ENCODE measurements at places on chromosomes 4 and X. TPM values are rescaled to one million over a fixed set of nuclear protein-coding genes. Genes with fewer than 3 reads are reported as not detected.

- H3K27me3 ChIP-seq = no peaks in the 10 kb centered on the region
- no peak overlapping the region for H3K4me3 ChIP-seq
- peaks cover 28% of the 10 kb centered on the region for H3K4me1 ChIP-seq
- no peak for DNase-seq
Observed at GRCh38 chr4:2246384-2247127, 4.6 kb upstream of the HAUS3 start.

Gene JADE3
- total RNA-seq = 5.6 TPM

Gene MTNR1A
- total RNA-seq = not detected

- H3K4me3 ChIP-seq = no peak overlapping the region
- H3K4me1 ChIP-seq = no peaks in the 10 kb centered on the region
- DNase-seq = peak; percentile 17
- H3K27ac ChIP-seq = peak overlapping the region; percentile 12
- H3K36me3 ChIP-seq = no peaks in the 10 kb centered on the region
Observed at GRCh38 chrX:11381464-11381863, 88.3 kb downstream of the AMELX start.

Gene NUP54
- 7.0 TPM for total RNA-seq

GRCh38 chr4:83625821-83626220, 89.9 kb downstream of the GPAT3 start:
- no peak overlapping the region for H3K4me3 ChIP-seq
- peaks cover 3% of the 10 kb centered on the region for H3K4me1 ChIP-seq
- peak overlapping the region; percentile 64 for H3K27ac ChIP-seq
- no peaks in the 10 kb centered on the region for H3K27me3 ChIP-seq
- DNase-seq = no peak
- no peaks in the 10 kb centered on the region for H3K36me3 ChIP-seq

DNA sequence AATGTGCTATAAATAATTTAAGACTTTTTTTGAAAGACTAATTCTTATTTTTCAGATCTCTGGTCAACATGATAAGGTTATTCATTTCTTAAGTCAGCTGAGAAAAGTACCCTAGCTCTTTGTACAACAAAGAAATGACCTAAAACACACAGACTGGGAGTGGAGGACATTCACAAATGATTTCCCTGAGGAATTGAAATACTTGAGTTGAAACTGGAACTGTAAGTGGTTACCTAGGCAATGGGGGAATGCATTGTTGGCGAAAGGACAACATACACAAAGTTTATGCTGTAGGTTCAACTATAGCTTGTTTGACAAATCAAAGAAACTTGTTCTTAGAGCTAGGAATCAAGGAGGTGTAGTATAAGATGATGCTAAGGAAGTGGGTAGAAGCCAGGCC, 915.5 kb downstream of the FAT4 start:
- no peaks in the 10 kb centered on the region for H3K27me3 ChIP-seq
- H3K4me1 ChIP-seq = no peaks in the 10 kb centered on the region
- H3K27ac ChIP-seq = no peak overlapping the region
- H3K36me3 ChIP-seq = no peaks in the 10 kb centered on the region
- H3K4me3 ChIP-seq = no peak overlapping the region

Gene PGK1
- 160 TPM for total RNA-seq

- no peak overlapping the region for H3K27ac ChIP-seq
- peaks cover 9% of the 10 kb centered on the region for H3K4me1 ChIP-seq
- H3K27me3 ChIP-seq = no peaks in the 10 kb centered on the region
- DNase-seq = no peak
- H3K4me3 ChIP-seq = no peak overlapping the region
- H3K36me3 ChIP-seq = no peaks in the 10 kb centered on the region
Observed at GRCh38 chr4:99857307-99857706, 36.9 kb downstream of the LAMTOR3 start.

Gene RHOXF2
- total RNA-seq = not detected

DNA sequence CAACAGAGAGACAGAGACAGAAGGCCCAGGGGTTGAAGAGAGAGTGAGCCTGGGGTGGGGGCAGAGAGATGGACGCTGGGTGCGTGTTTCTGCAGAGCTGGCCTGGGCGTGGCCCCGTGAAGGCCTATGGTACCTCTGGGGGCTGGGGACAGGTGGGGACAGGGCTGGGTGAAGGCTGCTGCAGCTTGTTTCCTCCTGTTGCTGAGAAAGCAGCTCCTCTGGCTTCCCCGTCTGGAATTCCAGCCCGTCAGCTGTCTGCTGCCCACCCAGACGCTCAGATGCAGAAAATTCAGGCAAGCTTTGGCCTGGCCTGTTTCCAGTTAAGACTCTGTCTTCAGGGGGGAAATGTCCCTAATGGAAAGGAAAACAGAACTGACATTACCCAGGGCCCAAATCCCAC, 76.8 kb upstream of the PSAPL1 start:
- H3K4me3 ChIP-seq = no peak overlapping the region
- no peaks in the 10 kb centered on the region for H3K27me3 ChIP-seq
- no peak overlapping the region for H3K27ac ChIP-seq
- H3K36me3 ChIP-seq = no peaks in the 10 kb centered on the region
- DNase-seq = no peak

Gene CORIN
- 1.6 TPM for total RNA-seq

GRCh38 chr4:159232465-159233106, 129.7 kb downstream of the RAPGEF2 start:
- no peaks in the 10 kb centered on the region for H3K36me3 ChIP-seq
- peaks cover 8% of the 10 kb centered on the region for H3K4me1 ChIP-seq
- no peak for DNase-seq
- no peak overlapping the region for H3K27ac ChIP-seq
- no peak overlapping the region for H3K4me3 ChIP-seq

- no peak for DNase-seq
- H3K27ac ChIP-seq = no peak overlapping the region
- no peaks in the 10 kb centered on the region for H3K4me1 ChIP-seq
- H3K36me3 ChIP-seq = no peaks in the 10 kb centered on the region
- H3K4me3 ChIP-seq = no peak overlapping the region
Observed at GRCh38 chr4:40389986-40390385, 54.9 kb downstream of the CHRNA9 start.

DNA sequence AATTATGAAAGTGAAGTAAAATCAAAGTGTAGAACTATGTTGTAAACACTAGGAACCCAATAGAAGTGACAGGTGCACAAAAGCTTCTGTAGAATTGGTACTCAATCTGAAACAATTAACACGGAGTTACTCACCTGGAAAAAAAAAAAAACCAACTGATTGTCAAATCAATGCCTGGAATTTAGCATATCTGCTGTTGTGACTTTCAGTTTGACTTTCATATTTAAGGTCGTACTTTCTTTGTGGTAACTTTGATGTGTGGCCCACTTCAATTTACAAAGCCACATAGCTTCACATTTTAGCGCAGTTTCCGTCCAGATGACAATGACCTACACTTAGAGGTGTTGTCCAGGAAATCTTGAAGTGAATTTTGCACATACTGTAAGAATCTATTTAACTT, 1124.9 kb downstream of the STIM2 start:
- no peak for DNase-seq
- H3K4me1 ChIP-seq = no peaks in the 10 kb centered on the region
- H3K27me3 ChIP-seq = no peaks in the 10 kb centered on the region
- H3K27ac ChIP-seq = no peak overlapping the region
- no peaks in the 10 kb centered on the region for H3K36me3 ChIP-seq

DNA sequence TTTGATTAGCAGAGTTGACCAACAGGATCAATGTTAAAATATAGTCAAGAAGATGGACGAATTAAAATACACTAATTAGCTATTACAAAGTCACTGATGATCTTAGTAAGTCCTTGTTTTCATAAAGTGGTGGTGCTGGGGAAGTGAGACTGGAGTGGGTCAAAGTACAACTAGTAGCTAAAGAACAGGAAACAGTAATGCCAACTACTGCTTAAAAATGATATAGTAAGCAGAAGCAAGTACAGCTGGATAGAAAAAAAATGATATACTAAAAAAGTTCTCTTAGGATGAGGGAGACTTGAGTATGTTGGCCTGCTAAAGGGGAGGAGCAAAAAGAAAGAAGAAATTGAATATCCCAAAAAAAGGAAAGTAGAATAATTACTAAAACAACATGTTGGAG, 580.8 kb upstream of the FTHL17 start:
- no peak for DNase-seq
- no peaks in the 10 kb centered on the region for H3K27me3 ChIP-seq
- H3K4me1 ChIP-seq = no peaks in the 10 kb centered on the region
- H3K4me3 ChIP-seq = no peak overlapping the region

DNA sequence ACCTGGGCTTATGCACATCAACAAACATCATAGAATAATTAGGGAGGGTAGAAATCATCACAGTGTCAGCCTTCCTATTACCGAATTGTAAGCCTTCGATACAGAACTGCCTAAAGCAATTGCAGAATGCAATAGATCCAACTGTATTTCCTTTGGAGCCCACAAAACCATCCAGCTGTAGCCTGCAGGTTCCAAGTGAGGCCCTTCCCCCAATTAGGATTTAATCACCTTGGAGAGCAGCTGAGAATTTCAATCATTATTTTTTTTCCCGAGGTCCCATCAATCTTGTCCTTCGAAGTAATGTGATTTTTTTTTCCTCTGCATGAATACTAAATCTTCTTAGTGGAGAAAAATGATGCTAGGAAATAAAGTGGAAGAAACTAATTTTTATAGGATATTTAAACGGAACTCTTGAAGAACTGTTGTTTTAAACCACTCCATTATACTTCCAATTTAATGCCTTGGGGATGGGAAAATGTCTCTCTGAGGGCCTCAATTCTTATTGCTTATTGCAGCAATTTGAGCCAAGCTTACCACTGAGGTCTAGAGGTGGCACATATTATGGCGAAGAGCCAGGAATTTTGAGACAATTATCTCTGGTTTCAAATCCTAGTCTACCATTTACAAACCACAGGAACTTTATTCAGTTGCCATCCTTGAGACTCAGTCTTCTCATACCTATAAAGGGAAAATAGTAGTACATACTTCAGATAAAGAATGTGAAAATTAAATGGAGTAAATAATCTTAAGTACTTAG, 953.4 kb upstream of the IGFBP7 start:
- H3K4me3 ChIP-seq = no peak overlapping the region
- no peak overlapping the region for H3K27ac ChIP-seq
- H3K27me3 ChIP-seq = no peaks in the 10 kb centered on the region
- DNase-seq = no peak

DNA sequence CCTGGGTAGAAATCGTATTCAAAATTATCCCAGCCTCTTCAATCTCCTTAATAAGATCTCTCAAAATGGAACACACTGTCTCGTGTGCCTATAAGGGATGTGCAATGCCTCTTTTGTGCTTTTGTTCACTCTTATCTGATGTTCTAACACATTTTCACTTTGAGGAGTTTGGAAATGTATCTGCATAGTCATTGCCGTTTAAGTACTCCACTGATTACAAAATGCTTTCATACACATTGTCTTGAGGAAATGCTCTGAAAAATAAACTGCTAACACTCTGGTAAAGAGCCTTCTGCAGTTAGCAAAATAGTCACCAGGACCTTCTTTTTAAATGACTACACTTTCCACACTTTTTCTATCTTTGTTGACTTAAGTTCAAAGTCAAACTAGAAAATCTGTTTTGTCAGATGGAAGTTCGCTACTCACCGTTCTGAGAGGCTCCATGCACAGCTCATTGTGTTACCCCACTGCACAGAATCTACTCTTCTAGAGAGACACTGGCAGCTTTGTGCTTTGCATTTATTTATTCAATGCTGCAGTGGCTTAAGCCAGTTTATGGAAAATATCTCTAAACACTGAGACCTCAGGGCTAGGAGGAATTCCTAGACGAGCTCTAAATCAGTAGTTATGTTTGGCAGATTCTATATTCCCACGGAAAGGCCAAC, 159.0 kb downstream of the CHIC2 start:
- no peaks in the 10 kb centered on the region for H3K36me3 ChIP-seq
- H3K4me1 ChIP-seq = peaks cover 27% of the 10 kb centered on the region
- H3K27me3 ChIP-seq = peaks cover 41% of the 10 kb centered on the region
- DNase-seq = no peak
- H3K4me3 ChIP-seq = no peak overlapping the region

Gene ART3
- total RNA-seq = not detected

DNA sequence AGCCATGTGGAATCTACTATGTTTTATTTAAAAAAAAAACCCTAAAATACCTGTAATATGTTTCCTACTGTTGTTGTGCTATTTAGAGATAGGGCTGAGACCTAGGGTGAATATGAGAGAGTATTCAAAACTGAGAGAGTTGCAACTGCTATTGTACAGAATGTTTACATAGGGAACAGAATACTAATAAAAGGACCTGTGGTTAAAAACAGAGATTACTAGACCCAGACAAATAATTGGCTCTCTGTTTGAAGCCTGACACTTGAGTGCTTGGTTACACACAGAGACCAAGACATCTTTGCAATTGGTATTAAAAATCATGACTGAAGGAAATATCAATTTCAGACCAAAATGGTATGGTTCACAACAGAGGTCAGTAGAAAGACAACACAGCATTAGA, 278.9 kb upstream of the GIMD1 start:
- H3K27ac ChIP-seq = no peak overlapping the region
- H3K4me3 ChIP-seq = no peak overlapping the region
- no peak for DNase-seq
- no peaks in the 10 kb centered on the region for H3K36me3 ChIP-seq
- no peaks in the 10 kb centered on the region for H3K27me3 ChIP-seq
- no peaks in the 10 kb centered on the region for H3K4me1 ChIP-seq

DNA sequence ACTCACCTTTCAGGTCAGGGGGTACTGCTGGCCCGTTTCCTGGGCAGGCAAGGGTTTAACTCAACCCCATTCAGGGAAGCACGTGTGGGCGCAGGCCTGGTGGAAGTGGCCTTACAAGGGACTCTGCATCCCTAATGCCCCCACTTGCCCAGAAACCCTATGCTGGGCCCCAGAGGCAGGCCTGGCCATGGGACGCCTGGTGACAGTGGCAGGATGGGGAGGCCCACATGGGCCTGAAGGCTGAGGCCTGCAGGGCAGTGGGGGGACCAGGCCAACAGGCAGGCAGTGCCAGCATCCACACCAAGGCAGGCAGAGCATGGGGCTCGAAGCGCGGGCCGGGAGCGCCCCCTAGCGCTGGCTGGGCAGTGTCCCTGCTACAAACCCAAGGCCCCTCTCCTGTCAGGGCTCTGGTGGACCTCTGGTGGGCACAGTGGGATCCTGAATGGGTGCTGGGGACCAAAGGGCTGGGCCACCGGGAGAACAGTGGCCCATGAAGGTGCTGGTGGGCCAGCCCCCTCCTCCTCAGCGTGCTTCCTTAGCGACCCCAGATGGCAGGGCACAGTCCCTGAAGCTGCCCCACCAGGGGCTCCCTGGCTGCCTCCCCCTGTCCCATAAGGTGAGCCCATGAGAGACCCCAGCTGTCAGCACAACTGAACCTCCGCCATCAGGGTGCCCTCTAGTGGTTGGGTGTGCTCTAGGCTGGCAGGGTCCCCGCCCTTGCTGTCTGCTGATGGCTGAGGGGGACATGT, 16.8 kb downstream of the FGFR3 start:
- H3K27me3 ChIP-seq = no peaks in the 10 kb centered on the region
- H3K4me3 ChIP-seq = no peak overlapping the region
- H3K36me3 ChIP-seq = peaks cover 11% of the 10 kb centered on the region
- DNase-seq = peak; percentile 71

Gene CA5B
- total RNA-seq = 4.1 TPM

Gene CYLC1
- not detected for total RNA-seq

DNA sequence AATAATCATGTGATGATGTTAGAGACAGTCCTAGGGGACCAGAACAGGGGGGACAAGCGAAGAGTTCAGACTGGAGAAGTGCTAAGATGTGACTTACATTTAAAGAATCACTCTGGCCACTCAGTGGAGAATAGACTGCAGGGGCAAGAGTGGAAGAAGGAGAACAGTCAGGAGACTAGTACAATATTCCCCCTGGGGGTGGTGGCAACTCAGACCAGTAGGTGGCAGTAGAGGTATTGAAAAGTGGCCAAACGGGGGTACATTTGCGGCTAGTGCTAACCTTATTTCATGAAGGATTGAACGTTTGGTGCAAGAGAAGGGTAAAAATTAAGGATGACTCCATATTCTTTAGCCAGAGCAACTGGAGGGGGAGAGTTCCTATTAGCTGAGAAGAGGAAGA, 2.7 kb upstream of the BMX start:
- no peaks in the 10 kb centered on the region for H3K36me3 ChIP-seq
- no peaks in the 10 kb centered on the region for H3K27me3 ChIP-seq
- no peaks in the 10 kb centered on the region for H3K4me1 ChIP-seq
- H3K4me3 ChIP-seq = no peak overlapping the region
- no peak overlapping the region for H3K27ac ChIP-seq
